HEK293T (cell line): ENCODE measurements at places on chromosomes 3 and 15.

DNA sequence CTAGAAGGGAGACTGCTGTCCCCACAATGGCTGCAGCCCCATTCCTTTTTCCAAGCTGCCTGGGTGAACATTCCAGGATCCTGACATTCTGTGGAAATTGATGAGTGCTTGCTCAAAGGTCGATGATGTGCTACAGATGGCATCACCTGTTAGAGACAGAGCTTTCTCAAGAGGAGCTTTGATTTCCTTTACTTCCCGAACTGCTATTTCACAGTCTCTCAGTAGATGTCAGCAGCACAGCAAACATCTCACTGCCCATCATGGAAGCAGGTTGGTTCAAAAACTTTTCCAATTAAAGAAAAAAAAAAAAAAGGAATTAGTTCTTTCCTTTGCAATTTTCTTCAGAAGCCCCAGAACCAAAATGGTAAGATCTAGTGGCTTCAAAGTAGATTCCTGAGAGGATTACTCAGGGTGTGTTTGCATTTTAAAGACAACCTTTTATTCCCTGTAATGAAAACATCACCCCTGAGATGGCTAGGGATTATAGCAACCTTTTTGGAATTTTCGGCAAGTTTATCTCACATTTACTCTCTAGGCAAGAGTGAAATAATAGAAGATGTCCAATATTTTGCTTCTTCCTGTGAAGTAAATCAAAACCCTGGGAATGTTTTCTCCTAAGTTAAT lies 44.8 kb downstream of the POLR2M start:
- DNase-seq, result peak; percentile 15

- DNase-seq, result no peak
These were observed 157.9 kb downstream of the MEX3B start for GRCh38 chr15:81887912-81888311.

GRCh38 chr15:46039703-46040102 lies 404.9 kb downstream of the SQOR start:
- no peak for DNase-seq

- DNase-seq, result no peak
These were observed 49.3 kb downstream of the ADAMTS7 start for GRCh38 chr15:78761891-78762385.

- DNase-seq, result no peak
These were observed 214.8 kb downstream of the LSAMP start for GRCh38 chr3:116230431-116231020.

GRCh38 chr3:172629470-172629869 lies 81.4 kb downstream of the NCEH1 start:
- DNase-seq, result no peak

DNA sequence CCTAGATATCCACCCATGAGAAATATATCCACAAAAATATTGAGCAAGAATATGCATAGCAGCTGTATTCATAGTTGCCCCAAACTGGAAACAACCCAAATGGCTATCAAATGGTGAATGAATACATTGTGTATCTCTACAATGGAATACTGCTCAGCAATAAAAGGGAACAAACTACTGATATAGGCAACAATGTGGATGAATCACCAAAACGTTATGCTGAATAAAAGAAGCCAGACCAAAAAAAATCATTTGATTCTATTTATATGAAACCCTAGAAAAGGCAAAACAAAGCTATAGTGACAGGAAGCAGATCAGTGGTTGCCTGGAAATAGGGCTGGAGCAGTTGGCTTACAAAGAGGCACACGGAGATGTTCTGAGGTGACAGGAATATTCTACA lies 15.5 kb upstream of the CMTM7 start:
- DNase-seq, result no peak

GRCh38 chr3:171841620-171842000 lies 1.5 kb upstream of the TMEM212 start:
- no peak for DNase-seq

DNA sequence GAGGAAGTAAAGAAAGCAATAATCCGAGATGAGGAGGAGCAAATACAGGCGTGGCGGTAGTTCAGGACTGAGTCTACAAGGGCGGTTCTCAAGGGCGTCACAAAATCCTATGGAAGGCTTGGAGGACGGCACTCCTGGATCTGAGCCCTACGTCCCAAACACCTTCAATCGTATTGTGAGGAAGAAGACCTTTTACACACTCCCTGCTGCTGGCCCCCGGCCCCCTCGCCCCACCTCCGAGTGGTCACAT lies 747 bp downstream of the PLD1 start:
- no peak for DNase-seq

- DNase-seq, result no peak
These were observed 47.3 kb downstream of the P3H2 start for GRCh38 chr3:190073264-190074008.

DNA sequence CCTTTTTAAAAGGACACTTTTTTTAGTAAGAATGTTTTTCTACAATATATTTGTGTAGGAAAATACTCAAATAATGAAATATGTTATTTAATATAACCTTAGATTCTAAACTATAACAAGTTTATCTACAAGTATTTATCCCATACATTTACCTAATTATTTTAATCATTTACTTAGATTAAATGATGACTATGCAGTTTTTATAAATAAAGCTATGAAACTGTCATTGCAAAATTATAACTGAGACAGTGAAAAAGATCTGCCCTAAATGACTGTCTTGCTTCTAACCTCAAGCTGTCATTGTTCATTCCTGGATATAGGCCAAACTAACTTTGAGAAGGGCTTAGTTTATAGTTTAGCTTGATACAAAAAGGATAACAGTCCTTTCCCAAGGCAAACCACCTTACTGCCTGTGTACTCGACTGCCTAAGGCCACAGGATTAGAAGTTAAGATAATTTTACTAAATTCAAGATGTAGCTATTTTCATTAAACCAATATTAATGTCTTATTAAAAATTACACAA lies 84.1 kb downstream of the GLDN start:
- DNase-seq, result no peak

- DNase-seq, result no peak
These were observed 863.2 kb downstream of the TUSC7 start for GRCh38 chr3:117572786-117573185.

GRCh38 chr3:103923907-103924306 lies 1442.8 kb upstream of the ALCAM start:
- no peak for DNase-seq

- DNase-seq, result no peak
These were observed 97.6 kb downstream of the LSM3 start for GRCh38 chr3:14275962-14276909.

DNA sequence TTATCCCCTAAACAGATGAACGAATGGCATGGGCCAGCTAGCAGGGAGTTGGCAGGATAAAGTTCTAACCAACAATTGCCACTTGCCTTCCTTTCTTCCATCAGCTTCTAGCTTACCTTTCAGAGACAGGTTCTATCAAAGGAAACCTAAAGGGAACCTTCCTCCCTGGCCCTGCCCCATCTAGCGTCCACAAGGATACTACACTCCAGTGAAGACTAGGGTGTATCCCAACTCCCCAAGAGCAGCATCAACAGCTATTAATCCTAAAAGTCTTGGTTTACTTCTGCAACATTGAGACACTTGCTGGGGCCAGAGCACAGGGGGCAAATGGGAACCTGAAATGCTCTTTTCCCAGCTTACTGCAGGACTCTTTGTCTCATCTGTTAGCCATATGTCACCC lies 37.0 kb upstream of the TMC3 start:
- no peak for DNase-seq

DNA sequence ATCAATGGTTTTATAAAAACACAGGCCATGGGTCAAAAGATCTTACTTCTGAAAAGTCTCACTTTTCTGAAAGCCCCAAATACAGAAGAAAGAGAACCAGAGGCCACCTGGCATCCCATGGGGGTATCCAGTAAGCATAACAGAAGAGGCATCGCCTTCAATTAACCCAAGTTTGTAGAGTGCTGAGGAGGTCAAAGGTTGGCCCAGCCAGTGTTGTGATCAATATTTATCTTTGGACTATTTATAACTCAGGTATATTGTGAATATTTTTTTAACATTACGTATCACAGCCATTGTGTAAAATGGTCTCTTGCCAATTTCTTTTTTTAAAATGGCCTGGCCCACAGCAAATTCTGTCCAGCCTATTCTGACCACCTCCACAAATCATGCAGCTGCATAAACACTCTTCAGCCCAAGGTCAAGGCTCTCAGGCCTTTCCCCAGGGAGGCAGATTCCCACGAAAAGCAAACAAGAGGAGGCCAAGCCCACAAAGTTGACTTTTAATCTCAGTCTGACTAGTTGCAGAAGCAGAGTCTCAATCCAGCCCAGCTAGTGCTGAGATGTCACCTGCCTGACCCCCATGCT lies 26.2 kb upstream of the SPTBN5 start:
- no peak for DNase-seq

- no peak for DNase-seq
These were observed 37.6 kb downstream of the ERICH6 start for GRCh38 chr3:150666167-150666566.

DNA sequence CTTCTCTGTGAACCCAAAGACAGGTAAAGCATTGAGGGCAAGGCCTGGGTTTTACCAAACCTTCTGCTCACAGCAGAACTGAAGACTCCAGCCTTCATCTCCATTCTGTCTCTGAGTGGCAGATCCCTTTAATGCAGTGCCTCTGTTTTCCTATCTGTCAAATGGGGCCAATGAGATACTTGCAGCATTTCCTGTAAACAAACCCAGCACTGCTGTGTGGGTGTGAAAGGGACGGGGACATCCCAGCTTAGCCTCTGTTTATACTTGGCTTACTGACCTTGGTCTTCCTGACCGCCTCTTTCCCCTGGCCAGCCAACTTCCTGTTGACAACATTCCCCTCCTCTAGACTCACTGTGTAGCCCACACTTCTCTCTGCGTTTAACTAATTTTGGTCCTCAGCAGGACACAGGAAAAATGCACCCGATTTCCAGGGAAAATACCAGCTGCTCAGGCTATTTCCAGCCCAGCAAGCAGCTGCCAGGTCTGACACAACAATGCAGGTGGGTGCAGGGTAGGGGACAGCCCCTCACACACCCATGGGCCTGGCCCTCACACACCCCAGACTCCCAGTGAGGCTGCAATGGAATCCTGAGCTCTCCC lies 105.9 kb upstream of the HERC1 start:
- no peak for DNase-seq

DNA sequence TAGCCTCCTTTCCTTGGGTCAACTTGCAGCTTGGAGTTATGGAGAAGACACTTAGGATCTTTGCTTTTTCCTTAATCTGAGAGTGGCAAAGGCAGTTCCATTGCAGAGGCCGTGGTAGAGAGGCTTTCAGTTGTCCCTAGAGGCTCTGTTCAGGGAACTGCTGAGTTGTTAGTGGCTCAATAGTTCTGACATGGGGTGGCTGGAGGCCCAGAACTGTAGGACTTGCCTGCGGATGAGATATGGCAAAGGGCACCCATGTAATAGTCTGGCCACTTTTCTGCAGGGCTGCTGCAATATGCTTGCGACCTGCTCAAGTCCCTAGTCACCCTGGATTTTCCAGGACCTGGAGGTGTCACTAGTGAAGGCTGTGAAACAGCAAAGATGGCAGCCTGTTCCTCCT lies 99.9 kb downstream of the CLDN1 start:
- no peak for DNase-seq

GRCh38 chr15:58588096-58588495 lies 156.3 kb downstream of the LIPC start:
- DNase-seq, result no peak

DNA sequence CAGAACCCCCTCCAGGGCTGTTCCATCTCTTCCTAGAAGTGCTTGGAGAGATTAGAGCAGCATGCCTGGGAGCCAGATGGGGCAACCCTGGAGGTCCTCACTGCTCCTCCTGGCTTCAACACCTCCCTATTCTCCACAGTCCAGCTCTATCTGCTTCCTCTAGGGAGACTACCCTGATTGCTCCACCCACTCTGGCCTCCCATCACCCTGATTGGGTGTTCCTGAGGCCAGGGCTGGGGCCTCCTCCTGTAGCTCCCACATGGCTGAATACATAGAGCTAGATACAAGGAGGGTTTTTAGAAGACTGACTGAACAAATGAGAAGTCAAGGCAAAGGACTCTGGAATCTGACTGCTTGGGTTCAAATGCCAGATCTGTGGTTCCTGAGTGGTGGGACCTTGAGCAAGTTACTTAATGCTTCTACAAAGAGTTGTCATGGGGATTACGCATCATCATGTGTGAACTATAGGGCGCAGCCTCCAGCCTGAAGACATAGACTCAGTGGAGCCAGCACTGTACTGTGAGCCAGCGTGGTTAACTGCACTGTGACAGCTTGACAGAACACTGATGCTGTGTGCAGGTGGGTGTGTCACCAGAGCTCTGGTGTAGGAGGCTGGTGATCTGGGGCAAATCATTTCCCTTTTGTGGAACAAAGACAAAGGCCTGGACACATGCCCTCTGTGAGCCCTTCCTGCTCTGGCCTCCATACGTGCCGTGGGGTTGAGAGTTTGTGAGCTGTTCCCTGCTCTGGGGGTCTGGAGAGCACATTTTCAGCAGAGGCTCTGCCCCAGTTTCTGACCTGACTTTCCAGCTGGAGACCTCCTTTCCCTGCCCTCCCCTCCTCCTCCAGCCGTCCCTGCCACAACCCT lies 74.8 kb downstream of the SCN5A start:
- no peak for DNase-seq

GRCh38 chr15:29348336-29348914 lies 78.8 kb upstream of the NSMCE3 start:
- DNase-seq, result no peak
